ENCODE measurements at places on chromosomes 5 and 9.

DNA sequence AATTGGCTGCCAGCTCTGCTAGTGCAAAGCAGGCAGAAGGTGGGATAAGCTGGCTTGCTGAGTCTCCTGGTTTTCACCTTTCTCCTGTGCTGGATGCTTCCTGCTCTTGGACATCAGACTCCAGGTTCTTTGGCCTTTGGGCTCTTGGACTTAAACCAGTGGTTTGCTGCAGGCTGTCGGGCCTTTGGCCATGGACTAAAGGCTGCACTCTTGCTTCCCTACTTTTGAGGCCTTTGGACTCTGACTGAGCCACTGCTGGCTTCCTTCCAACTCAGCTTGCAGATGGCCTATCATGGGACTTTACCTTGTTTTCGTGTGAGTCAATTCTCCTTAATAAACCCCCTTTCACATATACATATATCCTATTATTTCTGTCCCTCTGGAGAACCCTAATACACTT is 1293.9 kb upstream of the CDH6 start:
- DNase-seq = no peak

DNA sequence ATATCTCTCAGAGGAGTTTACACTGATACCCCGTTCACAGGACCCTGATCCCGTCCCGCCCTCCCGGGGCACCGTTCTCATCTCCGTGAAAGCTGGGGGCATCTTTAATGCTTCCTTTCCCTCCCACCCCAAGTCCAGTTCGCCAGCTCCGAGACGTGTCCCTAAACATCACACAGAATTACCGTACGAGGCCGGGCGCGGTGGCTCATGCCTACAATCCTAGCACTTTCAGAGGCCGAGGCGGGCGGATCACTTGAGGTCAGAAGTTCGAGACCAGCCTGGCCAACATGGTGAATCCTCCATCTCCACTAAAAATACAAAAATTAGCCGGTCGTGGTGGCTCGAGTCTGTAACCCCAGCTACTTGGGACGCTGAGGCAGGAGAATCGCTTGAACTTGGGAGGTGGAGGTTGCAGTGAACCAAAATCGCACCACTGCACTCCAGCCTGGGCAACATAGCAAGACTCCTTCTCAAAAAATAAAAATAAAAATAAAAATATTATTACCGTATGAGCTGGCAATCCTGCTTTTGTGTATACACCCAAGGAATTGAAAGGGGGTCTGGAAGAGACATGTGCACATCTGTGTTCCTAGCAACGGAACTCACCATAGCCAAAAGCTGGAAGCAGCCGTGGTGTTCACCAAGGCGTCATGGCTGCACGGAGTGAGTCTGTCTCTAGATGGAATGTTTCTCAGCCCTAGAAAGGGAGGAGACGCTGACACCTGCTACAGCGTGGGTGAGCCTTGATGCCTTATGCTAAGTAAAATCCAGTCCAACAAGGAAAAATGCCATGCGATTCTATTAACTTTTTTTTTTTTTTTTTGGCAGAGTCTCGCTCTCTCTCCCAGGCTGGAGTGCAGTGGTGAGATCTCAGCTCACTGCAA is 1.2 kb upstream of the ABO start:
- DNase-seq = no peak

DNA sequence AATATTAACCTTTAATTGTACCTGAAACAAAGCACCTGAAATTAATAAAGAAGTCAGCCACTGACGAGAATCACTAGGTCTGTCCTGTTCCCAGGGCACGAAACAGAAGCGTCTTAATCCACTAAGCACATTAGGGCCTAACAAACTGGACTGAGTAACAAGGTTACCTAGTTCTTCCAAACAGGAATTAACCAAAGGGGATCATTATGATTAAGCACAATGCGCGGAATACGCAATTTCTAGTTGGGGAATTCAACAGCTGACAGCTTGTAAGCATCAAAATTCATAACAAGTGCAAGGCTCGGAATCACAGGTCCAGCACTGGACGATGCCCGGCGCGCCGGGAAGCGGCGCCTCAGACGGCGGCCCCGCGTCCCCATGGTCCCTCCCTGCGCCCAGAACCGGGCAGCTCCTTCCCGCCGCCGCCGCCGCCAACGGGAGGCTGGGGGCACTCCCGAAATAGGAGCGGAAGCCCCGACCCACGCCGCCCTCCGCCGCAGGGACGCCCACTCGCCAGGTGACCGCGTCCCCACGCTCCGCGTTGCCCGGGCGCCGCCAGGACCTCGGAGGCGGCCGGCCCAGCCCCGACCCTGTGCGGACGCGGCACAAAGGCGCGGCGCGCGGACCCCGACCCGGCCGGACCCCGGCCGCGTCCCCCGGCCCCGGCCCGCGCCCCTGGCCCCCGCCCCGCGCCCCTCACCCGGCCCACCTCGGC is 898 bp downstream of the CAMSAP1 start:
- peak; percentile 65 for DNase-seq

GRCh38 chr5:172423379-172424110 is 30.8 kb downstream of the SH3PXD2B start:
- no peak for DNase-seq

DNA sequence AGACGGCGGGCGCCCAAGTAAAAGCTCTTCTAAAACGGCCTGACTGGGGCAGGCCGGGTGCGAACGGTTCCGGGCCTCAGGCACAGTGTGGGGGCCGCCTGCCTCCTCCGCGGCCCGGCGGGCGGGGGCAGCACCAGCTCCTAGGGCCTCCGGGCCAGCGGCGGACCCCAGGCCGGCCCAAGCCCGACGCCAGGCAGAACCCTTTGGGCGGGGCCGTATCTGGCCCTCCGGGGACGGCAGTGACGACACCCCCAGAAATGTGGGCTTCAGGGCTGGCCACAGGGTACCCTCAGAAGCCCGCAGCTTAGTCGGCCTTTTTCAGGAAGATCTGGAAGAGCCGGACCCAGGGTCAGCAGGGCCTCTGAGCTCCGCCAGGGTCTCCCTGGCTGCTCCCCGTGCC is 4.0 kb downstream of the LTC4S start:
- no peak for DNase-seq

GRCh38 chr5:140336388-140336787 is 10.0 kb downstream of the HBEGF start:
- DNase-seq = no peak

DNA sequence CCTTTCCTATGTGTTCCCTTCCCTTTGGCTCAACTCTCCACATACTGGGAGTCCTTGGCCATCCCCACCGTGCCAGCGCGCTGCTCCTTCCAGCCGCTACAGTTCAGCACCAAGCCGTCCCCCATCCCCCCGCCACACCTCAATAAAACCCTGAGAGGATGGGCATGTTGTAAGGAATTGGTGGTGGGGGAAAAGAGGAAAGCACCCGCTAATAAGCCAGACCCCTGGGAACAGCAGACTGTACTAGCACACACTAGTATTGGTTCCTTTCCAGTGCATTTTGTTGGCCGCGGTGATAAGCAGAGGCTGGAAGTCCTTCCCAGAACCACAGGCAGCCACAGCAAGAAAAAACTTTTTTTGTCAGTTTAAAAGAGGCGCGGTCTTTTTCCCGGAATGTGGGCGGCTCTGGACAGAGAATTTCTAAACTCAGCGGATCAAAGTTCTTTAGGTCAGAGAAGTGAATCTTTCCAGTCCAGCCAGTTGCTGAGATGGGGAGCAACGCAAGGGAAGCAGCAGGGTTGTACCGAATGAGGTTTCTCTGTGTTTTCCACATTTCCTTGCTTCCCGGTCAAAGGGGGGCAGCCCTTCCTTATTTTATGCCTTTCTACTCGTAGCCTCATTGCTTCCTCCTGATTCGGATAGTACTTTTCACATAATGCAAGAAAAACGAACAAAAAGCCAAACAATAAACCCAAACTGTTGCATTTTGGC is 2.1 kb downstream of the CHSY3 start:
- peak; percentile 74 for DNase-seq

- DNase-seq = no peak
These were observed 1.4 kb downstream of the LRSAM1 start for GRCh38 chr9:127452691-127453090.

GRCh38 chr5:86337667-86338460 is 279.9 kb upstream of the COX7C start:
- no peak for DNase-seq

DNA sequence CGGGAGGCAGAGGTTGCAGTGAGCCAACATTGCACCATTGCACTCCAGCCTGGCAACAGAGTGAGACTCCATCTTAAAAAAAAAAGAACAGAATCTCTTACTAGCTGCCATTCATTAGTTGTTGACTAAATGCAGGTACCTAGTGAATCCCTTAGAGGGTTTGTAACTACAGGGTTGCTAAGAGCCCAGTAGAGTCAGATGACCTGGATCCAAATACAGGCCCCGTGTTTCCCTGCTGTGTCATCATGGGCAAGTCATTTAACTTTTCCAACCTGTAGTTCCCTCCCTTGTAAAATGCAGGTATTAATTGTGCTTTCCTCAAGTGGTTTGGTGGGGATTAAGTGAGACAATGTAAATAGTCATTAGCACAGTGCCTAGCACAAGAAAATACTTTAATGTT is 32.8 kb downstream of the PLAC8L1 start:
- DNase-seq = no peak

GRCh38 chr5:179336126-179336870 is 9.0 kb downstream of the ADAMTS2 start:
- DNase-seq = no peak

DNA sequence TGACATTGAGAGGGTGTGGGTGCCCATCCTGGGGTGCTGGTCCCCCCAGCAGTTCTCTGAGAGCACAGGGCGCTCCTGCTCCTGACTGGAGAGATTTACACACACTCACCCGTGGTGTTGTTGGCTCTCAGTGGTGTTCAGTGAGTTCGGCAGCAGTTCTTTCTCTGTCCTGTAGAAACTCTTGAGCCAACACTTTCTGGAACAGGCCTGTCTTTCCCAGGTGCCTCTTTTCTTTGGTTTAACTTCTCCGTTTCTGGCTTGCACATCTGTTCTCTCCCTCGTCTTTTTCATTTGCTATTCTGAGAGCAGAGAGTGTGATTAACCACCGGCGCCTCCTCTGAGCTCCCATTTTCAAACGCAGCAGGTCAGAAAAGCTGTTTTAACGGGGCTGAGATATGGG is 284.5 kb downstream of the IRX2 start:
- DNase-seq = no peak

- no peak for DNase-seq
These were observed 106.6 kb upstream of the POC5 start for GRCh38 chr5:75823811-75824210.

DNA sequence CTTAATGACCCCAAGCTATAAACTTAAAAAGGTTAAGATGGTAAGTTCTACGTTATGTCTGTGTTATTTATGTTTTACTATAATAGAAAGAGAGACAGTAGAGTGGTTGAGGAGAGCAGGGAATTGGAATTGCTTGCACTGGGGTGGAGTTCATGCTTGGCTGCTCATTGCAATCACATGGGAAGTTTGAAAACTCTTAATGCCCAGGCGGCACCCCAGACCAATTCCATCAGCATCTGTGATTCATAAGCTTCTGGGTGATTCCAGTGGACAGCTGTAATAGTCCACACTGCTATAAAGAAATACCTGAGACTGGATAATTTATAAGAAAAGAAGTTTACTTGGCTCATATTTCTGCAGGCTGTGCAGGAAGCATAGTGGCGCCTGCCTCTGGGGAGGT is 323.9 kb upstream of the MSX2 start:
- no peak for DNase-seq

GRCh38 chr5:90142541-90142940 is 267.0 kb downstream of the CETN3 start:
- DNase-seq = no peak

DNA sequence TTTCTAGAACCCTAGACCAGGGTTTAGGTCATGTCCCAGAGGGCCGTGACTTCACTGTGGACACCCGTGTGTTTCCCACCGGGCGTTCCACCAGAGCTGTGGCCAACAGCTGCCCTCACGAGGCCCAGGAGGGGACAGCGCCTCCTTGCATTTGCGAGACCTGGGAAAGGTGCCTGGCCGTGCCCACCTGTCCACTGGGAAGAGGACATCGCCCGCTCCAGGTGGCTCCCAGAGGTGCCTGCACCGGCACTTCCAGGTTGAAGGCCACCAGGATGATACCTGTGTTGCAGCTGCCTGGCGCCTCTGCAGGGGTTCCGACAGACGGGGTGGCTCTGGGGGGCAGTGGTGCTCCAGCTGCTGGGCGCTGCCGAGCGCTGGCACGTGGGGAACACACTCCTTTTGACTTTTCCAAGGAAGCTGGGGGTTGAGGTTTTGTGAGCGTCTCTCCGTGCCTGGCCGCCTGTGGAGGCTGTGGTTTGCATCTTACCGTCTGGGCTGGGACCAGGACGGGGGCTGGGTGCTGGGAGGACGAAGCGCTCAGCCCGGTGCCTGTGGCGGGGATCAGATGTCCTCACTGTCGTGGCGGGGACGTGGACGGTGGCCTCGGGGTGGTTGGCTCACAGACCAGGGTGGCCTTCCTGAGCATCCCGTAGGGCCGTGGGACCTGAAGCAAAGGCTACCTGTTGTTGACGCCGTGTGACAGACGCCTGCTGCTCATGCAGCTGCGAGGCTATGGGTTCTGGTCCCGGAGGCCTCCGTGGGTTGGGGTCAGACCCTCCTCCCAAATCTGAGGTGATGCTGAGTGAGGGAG is 19.2 kb downstream of the NKD2 start:
- DNase-seq = no peak

GRCh38 chr5:142426129-142427014 is 101.6 kb upstream of the SPRY4 start:
- no peak for DNase-seq

DNA sequence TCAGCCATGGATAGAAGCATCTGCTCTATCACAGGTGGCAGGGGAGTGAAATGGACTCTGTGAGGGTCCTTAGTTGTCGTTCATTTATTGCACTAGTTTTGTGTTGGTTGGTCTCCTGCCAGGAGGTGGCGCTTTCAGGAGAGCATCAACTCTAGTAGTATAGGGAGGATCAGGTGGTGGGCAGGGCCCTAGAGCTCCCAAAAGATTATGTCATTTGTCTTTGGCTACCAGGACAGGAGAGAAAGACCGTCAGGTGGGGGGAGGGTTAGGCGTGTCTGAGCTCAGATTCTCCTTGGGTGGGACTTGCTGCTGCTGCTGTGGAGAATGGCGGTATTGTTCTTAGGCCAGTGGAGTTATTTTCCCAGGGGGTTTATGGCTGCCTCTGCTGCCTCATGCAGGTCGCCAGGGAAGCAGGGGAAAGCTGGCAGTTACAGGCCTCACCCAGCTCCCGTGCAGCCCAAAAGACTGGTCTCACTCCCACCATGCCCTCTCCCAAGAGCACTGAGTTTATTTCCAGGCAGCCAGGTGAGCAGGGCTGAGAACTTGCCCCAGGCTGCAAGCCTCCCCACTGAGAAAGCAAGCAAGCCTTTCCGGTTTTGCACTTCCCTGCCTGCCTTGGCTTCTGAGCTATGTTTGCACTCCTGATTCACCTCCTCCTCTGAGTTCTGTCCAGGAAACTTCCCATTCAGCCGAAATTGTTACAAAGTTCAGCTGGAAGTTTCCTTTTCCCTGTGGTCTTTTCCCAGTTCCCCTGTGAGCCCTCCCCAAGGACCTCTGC is 317.3 kb downstream of the TAF11L14 start:
- DNase-seq = no peak

- no peak for DNase-seq
These were observed 26.8 kb upstream of the IQGAP2 start for GRCh38 chr5:76376148-76376865.

- DNase-seq = no peak
These were observed 184.3 kb downstream of the ARHGAP26 start for GRCh38 chr5:142954455-142954854.
